ENCODE measurements at places on chromosomes 11 and 22.
A peak's percentile ranks its signal among the peaks of the same experiment; 100 is the strongest.

- DNase-seq = no peak
These were observed 33.4 kb upstream of the HORMAD2 start for GRCh38 chr22:30046716-30047363.

DNA sequence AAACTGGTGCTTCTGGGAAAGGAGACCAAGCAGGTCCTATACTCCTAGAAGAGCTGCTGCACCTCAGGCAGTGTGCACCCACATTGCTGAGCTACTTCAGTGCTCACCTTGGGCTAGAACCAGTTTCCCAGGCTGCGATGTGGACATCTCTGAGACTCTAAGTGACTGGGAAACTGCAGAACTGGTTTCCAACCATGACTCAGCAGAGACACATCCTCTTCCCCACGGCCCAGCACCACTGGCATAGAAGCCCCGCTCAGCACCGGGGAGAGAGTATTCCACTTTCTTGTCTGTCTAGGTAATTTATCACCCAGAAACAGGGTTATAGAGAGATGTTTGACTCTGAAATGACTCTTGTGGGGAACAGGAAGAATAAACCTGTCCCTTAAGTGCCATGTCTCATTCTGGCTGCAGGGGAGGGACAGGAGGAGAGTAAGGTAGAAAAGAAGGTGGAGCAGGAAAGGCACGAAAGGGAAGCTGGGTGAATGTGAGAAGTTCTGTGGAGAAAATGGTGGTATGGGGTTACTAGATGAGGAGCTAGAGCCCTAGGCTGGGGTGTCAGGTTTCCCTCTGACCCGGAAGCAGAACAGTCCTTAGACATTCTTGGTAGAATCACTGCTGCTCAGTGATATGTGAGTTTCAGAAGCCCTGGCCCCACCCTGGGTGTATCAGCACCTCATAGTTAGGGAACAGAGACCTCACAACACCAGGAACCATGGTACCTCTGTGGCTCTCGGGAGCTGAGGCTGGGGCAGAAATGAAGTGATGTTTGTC is 340.4 kb upstream of the NCAM1 start:
- DNase-seq = no peak

GRCh38 chr22:49997251-49997599 is 15.3 kb downstream of the IL17REL start:
- DNase-seq = peak; percentile 21

- peak; percentile 82 for DNase-seq
These were observed 89.0 kb upstream of the PARVA start for GRCh38 chr11:12288212-12288930.

- no peak for DNase-seq
These were observed 22.3 kb upstream of the ST3GAL4 start for GRCh38 chr11:126333142-126333541.

- no peak for DNase-seq
These were observed 37.7 kb downstream of the TPCN2 start for GRCh38 chr11:69086152-69087132.

- DNase-seq = no peak
These were observed 816.3 kb downstream of the OPCML start for GRCh38 chr11:132716037-132716436.

DNA sequence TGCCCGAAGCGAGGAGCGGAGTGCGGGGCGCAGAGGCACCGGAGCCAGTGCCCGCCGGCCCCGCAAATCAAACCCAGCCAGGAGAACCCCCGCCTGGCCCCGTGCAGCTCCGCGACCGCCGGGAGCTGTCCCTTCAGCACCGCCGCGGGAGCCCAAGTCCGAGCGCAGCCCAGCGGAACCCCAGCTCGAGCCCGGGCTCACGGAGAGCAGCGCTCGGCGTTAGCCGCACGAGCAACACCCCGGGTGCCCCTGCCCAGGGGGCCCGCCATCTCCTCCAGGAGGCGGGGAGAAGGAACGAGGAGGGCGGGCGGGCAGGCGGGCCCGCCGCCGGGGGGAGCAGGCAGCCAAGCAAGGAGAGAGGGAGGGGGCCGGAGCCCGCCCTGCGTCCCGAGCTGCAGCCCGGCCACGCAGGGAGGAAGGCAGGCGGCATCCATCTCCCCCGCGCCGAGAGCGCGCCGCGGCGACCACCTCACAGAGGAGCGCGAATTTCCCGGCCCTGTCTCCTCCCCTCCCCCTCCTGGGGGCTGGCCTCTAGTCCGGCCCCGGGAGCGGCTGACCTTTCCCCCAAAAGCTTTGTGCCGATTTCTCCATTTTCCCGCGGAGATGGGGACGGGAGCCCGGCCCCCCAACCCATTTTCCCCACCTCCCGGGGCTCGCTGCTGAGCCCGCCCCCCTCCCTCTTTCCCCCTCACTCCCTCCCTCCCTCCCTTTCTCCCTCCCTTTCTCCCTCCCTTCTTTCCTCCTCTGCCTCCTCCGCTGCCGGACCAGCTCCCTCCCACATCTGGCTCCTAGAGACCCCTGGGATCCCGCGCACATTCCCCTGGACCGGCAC is 621 bp downstream of the KCNC1 start:
- DNase-seq = peak; percentile 68

DNA sequence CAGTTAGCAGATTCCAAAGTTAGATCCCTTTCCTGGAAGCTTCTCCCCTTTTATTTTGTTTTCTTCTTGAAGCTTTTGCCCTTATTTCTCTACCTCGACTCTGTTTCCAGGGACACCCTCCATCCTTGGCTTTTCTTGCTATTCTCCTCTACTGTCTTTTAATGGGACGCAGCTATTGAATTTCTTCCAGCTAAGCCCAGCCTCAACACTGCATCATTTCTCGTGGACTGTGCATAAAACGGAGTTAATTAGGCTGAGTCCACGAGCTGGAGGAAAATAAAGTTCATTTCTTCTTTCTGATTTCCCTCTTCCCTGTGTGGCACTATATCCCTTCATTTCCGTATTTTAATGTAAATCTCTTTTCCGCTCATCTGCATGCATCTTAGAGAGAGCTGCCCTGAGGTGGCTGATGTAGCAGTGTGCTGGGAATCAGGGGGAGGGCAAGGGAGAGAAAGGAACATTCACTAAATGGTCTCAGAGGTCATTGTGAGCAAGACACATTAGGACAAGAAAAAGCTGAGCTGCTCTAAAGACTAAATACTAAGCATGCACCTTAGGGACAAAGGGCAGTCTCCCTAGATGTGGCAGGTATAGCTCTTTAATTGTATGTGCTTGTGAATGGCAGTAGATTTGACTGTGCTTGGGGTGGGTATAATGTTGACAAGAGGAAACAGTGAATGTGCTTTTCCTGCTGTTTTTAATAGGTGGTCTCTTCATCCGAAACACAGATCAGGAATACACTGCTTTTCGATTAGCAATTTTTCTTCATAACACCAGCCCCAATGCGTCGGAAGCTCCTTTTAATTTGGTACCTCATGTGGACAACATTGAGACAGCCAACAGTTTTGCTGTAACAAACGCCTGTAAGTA is 1.9 kb downstream of the GRIA4 start:
- no peak for DNase-seq

DNA sequence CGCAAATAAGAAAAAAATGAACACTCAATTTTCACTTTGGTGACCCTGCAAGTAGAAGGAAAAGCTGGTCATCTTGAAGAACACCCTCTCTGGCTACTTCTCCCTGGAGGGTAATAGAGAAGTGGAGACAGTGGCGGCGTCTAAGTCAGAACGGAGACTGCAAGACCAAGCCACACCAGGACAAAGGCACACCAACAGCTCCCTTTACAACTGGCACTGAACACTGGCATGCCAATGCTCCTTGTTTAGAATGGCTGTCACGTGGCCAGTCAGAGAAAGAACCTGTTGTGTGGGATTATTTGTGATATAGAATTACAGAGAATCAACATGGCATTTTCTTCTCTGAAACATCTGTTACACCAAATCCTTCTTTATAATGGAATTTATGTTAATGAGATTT is 61.3 kb upstream of the YPEL1 start:
- no peak for DNase-seq

DNA sequence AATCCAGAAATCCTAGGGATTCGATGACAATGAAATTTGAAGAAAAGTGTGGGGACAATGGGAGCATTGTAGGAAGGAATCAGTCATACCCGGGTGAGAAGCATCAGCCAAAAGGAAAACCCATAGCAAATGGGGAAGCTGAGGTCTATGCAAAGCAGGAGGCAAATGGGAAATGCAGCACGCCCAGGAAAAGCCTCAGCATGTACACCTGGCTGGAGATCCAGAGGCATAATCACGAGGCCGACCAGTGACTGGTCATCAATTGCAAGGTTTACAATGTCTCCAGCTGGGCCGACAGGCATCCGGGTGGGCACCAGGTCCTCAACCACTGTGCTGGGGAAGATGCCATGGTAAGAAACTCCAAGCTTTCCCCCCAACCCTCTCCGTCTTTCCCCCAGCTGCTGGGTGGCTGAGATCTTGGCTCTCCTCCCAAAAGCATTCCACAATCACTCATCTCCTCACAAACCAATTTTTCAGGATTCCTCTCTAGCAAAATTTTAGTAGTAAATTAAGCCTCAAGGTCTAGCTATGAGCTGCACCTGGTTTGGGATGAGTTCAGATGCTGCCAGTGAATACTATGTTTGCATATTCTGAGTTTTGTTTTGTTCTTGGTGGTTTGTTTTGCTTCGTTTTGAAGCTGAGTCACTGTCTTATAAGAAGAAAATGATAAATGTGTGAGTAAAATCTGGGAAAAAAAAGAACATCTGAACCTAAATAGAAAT is 98.0 kb upstream of the OR5AK2 start:
- no peak for DNase-seq

DNA sequence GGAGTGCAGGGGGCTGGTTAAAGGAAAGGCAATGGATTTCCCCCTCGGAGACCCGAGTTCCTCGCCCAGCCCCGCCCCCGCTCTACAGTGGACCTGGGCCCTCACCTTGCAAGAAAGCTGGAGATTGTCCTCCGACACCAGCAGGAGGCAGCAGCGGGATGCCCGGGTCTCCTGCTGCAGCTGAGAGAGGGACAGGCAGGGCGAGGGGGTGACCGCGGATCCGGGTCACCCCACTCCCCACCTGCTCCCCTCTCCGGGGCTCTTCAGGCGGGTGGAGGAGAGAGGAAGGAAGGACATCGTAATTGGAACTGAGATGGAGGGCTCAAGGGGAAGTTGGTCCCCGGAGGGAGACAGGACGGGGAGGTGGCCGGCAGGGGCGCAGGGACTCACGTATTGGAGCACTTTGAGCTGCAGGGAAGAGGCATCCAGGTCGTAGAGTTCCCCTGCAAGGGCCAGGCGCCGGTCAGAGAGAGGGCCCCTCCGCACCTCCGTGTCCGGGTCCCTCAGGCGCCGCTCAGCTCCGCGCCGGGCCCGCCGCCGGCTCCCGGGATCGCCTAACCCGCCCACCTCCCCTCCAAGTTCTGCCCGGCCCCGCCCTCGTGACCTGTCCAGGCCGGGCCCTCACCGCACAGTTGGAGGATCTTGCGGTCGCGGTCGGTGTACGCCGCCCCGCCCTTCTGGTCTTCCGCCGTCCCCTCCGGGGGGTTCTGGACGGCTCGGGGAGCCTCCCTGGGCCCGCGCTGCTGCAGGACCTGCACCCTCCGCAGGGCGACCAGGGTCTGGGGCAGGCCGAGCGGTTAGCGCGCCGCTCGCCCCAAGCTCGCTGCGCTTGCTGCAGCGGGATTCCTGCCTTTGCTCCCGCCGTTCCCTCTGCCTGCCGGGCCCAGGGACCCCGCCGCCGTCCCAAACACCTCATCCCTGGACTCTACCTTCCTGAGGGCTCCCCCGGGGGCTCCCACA is 84.1 kb downstream of the PDE2A start:
- DNase-seq = peak; percentile 72

DNA sequence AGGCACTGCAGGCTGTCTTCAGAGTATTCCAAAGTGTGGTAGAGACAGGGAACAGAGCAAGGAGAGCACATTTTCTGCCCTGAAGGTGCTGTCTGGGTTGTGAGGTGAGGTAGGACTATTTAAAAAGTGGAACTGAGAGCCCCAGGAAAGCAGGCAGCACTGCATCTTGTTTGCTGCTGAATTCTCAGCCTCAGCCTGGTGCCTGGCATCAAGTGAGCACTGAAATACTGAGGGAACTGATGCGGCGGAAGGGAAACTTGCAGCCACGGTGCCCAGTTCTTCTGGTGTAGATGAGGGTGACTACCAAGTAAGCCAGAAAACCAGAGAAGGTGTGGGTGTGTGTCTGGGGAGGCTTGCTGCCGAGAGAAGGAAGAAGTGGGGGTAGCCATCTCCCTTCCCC is 59.5 kb downstream of the TNRC6B start:
- peak; percentile 61 for DNase-seq

DNA sequence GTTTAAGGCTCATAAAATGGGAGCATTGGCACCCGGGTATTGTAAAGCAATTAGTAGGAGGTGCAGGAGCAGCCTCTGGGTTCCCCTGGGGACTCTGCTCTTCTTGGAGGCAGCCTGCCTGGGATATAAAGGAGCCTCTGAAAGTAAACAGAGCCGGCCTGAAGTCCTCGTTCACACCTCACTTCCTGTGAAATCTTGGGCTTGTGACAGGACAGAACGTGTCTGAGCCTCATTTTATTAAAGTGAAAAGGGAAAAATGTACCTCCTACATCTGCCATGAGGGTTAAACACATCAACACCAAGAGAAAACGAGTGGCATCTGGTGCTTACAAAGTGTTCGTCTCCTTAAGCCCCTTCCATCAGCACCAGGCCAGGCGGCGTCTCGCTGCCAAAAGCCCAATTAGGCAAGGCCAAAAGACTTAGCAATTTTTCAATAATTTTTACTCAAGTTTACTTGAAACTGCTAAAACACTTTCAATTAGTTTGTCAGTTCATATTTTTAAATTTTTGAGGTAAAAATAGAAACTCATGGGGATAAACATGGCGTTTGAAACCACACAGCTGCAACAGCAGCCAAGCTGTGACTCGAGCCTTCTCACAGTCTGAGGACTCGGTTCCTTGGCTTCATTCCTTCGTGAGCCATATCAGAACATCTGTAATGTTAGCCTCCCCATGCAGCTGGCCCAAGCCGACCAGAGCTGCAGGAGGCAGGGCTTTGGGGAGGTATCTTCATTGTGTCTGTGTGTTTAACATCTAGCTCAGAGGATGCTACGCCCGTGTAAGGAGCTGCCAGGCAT is 33.6 kb downstream of the MAP6 start:
- DNase-seq = no peak

DNA sequence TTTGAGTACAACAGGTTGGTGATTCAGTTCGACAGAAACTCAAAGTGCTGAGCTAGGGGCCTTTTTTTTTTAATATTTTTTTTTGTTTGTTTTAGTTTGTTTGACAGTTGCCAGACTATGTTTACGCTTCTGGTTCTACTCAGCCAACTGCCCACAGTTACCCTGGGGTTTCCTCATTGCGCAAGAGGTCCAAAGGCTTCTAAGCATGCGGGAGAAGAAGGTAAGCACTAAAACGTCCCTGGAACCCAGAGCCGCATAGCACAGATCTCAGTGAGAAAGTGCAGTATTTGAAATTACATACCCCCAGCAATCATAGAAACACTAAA is 649 bp downstream of the PRRG4 start:
- no peak for DNase-seq

GRCh38 chr11:27183672-27184457 is 143.2 kb downstream of the BBOX1 start:
- DNase-seq = peak; percentile 49

GRCh38 chr11:126310200-126310991 is 6.5 kb downstream of the DCPS start:
- peak; percentile 77 for DNase-seq

GRCh38 chr22:35359380-35360065 is 21.4 kb upstream of the HMOX1 start:
- DNase-seq = no peak
